ENCODE measurements at places on chromosomes 1 and 21. TPM values are rescaled to one million over a fixed set of nuclear protein-coding genes. Genes with fewer than 3 reads are reported as not detected.

CYP4Z1 gene
- total RNA-seq = not detected

HMGCS2 gene
- not detected for total RNA-seq

KCNK2 gene
- 0.50 TPM for total RNA-seq

PCSK9 gene
- not detected for total RNA-seq

PRMT6 gene
- total RNA-seq = 28.2 TPM

F5 gene
- total RNA-seq = not detected

TRIM46 gene
- total RNA-seq = 2.3 TPM

CRYBG2 gene
- 0.03 TPM for total RNA-seq

OLIG2 gene
- total RNA-seq = 3.8 TPM

ETNK2 gene
- total RNA-seq = 16.4 TPM

HIVEP3 gene
- total RNA-seq = 20.1 TPM

OR2L13 gene
- total RNA-seq = not detected

CENPF gene
- 172 TPM for total RNA-seq

SPRR1A gene
- total RNA-seq = not detected

OR2T1 gene
- not detected for total RNA-seq

RBM11 gene
- total RNA-seq = 0.68 TPM

SOX13 gene
- 8.3 TPM for total RNA-seq

METTL18 gene
- 13.2 TPM for total RNA-seq

SPRR5 gene
- not detected for total RNA-seq

KIF21B gene
- 20.8 TPM for total RNA-seq
